Diencephalon (tissue), 1 donor: ENCODE measurements at places on chromosomes 5 and 9. TPM values are rescaled to one million over a fixed set of nuclear protein-coding genes. Genes with fewer than 3 reads are reported as not detected.

Gene TMEM171
- 0.23 TPM for total RNA-seq

Gene ZNF300
- 48.4 TPM for total RNA-seq

Gene HEMGN
- total RNA-seq = 4.2 TPM

Gene ZNF366
- 2.1 TPM for total RNA-seq

Gene TAF11L10
- total RNA-seq = not detected

Gene CDK7
- total RNA-seq = 50.7 TPM

Gene ARL14EPL
- total RNA-seq = not detected

Gene DRD1
- 27.0 TPM for total RNA-seq

Gene SLC45A2
- total RNA-seq = 0.23 TPM

Gene CETN3
- total RNA-seq = 21.9 TPM

Gene MAP3K1
- 33.4 TPM for total RNA-seq

Gene SNCB
- total RNA-seq = 31.8 TPM

Gene GABRA1
- 76.6 TPM for total RNA-seq

Gene OLFM1
- 347 TPM for total RNA-seq

Gene MARCOL
- total RNA-seq = not detected

Gene SLC34A1
- total RNA-seq = not detected

Gene SNAPC4
- 7.8 TPM for total RNA-seq

Gene NUTM2G
- not detected for total RNA-seq

Gene FGF18
- total RNA-seq = 0.69 TPM

Gene IFNA21
- not detected for total RNA-seq

Gene IL3
- not detected for total RNA-seq

Gene AIF1L
- total RNA-seq = 24.9 TPM

Gene STPG3
- not detected for total RNA-seq

Gene PCDHB14
- 12.7 TPM for total RNA-seq

Gene SOX30
- not detected for total RNA-seq

Gene MAMDC2
- 2.5 TPM for total RNA-seq

Gene PCDH1
- 69.2 TPM for total RNA-seq

Gene DOCK2
- 8.1 TPM for total RNA-seq

Gene HK3
- 1.2 TPM for total RNA-seq

Gene MRRF
- 25.1 TPM for total RNA-seq

Gene SMIM33
- total RNA-seq = not detected

Gene NOTCH1
- total RNA-seq = 41.3 TPM

Gene BTNL8
- total RNA-seq = not detected

Gene LCN9
- total RNA-seq = not detected

Gene P4HA2
- 14.5 TPM for total RNA-seq

Gene PCDHB6
- total RNA-seq = 4.2 TPM

Gene PITX1
- total RNA-seq = not detected

Gene TMEM141
- total RNA-seq = 27.7 TPM

Gene OR1J1
- not detected for total RNA-seq

Gene DAB2
- total RNA-seq = 11.5 TPM

Gene CDC25C
- total RNA-seq = 2.1 TPM
